ENCODE measurements at places on chromosomes 13 and 19.

GRCh38 chr13:35285677-35286076 lies 190.8 kb downstream of the MAB21L1 start:
- no peak for DNase-seq

DNA sequence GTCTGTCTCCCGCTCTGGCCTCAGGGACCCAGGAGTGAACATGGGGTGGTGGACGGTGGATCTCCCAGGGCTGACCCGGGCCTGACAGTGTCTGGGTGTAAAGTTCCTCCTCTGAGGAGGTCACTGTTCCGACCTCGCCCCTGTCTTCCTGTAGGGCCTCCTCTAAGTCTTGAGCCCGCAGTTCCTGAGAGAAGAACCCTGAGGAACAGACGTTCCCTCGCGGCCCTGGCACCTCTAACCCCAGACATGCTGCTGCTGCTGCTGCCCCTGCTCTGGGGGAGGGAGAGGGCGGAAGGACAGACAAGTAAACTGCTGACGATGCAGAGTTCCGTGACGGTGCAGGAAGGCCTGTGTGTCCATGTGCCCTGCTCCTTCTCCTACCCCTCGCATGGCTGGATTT lies at the start of gene SIGLEC9:
Gene SIGLEC9, plus strand, starts transcription at position 178 of the 400 bp plus-strand sequence. Its CDS starts 69 bp downstream, at position 247.
- no peak for DNase-seq

DNA sequence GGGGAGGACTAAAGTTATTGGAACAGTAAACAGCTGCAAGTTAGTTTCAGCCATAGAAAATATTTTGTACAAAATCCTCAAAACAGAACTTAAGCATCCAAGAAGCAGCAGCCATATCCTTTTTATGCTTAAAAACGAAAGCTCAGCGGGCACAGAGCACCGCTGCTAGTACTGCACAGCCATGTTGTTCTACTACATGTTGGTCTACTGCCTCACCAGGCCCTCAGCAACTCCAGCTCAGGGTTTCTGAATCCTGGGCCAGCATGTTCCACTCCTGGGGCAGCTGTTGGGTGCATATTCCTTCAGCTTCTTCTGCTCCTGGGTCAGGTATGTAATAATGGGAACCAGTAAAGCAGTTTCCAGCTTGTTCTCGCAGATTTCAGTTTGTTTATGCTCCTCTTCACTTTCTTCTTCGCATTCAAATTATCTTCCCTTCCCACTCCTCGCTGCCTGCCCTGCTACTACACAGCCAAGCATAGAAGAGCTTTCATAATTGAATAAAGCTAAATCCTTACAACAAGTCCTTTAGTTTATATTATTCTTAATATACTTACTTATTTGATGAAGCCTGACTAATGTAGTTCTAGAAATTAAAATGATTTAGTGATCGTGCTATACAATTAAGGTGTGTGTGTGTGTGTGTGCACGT lies 820.5 kb upstream of the ATXN8OS start:
- no peak for DNase-seq

DNA sequence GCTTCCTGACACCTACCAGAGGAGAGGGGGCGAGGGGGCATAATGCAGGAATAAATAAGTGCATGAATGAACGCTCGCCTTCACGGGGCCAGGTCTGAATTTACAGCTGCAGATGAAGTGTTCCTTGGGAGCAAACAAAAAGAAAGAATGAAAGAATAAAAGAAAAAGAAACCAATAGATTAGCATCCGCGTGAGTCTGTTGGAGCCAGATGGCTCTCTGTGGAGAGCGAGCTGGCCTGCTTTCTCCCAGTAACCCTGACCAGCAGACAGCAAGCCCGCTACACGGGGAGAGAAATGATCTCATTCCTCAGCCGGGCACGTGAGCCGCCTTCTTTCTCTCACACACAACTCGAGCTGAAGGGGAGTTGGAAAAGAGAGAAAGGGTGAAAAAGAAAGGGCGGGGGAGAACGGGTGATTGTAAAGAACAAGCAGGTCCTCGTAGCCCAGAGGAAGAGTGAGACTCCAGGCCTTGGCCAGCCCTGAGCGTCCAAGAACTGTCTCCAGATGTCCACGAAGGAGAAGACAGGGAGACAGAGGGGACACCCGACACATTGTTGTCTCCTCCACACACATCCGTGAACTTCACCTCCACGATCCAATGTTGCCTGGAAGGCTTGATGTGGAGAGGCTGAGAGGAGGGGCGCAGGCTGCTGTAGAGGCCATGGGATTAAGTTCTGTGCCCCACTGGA lies 81.4 kb downstream of the RNASEH2B start:
- no peak for DNase-seq

GRCh38 chr19:46714444-46715106 lies 2.3 kb downstream of the PRKD2 start:
- DNase-seq, result peak; percentile 30

DNA sequence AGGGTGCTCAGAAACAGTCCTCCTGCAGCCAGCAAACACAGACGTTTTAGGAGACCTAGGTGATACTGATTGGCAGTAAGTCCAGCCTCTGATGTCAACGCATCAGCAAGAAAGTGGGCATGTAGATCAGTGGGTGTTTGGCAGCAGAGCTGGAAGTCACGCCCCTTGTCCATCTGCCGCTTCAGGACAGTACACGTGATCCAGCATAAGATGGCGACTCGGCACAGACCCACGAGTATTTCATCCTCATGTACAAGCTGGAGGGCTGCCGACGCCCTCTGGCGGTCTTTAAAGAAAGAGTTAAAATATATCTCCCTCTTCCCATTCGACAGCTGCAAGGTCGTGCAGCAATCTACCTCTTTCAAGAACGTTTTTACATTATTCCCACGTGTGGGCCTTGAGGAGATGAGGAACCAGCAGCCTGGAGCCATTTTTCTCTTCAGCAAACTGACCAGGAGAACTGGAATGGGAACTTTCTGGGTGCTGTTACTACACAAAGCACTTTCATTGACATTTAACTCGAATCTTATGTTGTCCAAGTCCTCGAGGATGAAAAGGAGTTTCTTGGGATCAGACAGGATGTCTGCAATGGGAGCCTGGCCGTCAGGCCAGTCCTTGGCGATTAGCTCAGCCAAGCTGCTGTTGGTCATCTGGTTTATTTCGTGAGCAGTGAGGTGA lies 22.3 kb downstream of the NLRP11 start:
- DNase-seq, result no peak

DNA sequence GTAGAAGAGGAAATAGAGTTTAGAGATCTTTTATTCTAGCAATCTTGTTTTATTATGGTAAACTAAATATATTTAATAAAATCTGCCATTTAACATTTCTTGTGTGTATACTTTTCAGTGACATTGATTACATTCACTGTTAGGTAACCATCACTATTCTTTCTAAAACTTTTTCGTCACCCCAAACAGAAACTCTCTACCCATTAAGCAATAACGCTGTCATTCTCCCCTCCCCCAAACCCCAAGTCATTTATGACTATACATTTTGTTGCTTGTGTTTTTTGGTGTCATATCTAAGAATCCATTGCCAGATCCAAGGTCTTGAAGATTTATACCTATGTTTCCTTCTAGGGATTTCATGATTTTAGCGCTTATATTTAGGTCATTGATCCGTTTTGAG lies 10.6 kb downstream of the URI1 start:
- no peak for DNase-seq

GRCh38 chr19:11338569-11339253 lies 746 bp downstream of the RAB3D start:
- DNase-seq, result no peak

GRCh38 chr13:101880581-101880980 lies 428.1 kb downstream of the ITGBL1 start:
- DNase-seq, result no peak

DNA sequence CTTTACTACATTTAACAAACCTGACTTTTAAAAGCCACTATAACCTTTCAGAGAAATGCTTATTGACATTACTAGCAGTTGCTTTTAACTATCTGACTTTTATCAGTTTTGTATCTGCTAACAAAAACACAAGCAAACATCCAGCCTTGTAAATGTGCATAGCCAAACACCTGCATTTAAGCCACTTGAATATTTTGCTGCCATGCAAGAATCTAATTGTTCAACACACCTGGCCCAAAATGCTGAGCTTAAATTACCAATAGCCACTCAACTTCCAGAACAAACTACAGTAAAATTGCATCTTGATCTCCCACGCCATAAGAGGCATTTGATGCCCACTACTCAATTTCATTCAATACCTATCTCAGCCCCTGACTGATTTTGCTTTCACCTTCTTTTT lies 9.3 kb downstream of the ZIC5 start:
- no peak for DNase-seq

DNA sequence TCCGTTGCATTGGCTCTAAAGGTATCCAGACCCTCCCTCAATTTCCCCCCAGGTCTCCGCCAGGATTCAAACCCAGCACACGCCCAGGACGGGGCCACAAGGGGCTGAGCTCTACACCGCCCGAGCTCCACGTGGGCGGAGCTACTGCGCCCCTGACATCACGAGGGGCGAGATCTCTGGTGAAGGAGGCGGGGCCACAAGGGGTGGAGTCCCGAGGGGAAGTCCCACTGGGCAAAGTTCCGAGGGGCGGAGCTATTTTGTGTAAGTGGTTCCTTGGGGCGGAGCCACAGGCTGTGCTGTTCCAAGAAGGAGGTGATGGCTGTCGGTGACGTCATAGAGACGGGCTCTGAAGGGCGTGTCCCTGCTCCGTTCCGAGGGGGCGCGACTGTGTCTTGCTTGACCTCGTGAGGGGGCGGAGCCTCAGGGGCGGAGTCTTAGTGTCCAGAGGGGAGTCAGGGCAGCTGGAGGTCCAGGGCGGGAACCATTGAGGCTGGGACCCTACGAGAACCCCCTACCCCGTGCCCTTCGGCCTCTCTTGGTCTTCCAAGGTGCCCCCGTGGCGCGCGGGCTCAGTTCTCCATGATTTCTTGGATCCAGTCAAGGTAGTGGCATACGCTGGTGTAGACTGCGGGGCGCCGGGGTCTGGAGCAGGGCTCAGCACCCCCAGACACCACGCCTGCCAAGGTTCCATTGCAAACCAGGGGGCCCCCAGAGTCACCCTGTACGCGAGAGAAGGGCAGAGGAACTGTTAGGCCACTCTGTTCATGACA lies 1.3 kb upstream of the KLK8 start:
- DNase-seq, result no peak

- no peak for DNase-seq
Measured at GRCh38 chr19:628168-628567, 5.2 kb downstream of the POLRMT start.

- DNase-seq, result no peak
Measured at GRCh38 chr13:45917019-45917418, 65.5 kb upstream of the SIAH3 start.

DNA sequence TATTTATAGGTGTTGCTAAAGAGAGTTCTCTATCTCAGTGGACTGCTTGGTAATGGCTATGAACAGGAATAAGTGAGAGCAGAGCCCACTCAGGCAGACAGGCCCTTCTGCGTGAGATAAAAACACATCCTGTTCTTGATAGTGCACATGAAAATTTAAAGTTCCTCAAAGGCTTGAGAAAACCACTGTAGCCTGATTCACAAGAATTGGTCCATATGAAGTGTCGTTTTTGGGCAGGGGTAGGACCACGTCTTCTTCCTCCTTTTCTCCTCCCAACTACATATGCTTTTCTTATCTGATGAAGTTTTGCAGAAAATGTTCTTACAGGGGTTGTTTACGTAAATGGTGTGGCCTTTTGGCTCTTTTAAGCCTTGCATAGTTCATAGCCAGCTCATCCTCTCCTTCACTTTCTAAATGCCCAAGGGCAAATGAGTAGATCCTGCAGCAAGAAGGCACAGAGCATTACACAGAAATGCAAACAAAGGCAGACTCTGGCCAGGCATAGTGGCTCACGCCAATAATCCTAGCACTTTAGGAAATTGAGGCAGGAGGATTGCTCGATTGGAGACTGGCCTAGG lies 53.8 kb downstream of the RNF6 start:
- DNase-seq, result no peak

DNA sequence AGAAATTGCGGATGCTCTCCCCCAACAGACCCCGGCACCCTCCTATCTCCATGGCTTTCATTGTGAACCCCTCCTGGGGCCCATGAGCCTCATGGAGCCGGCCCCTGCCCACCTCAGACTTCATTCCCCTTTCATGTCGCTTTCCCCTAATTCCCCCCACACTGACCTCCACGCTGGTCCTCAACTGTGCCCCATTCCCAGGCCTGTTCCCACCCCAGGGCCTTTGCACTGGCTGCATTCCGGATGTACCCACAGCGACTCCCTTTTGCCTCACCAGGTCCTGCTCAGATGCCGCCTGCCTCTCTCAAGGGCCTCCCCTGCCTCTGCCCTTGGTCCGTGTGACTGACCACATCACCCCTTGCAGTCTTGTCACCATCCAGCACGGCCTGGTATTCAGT lies 13.3 kb downstream of the SLC27A1 start:
- DNase-seq, result no peak

DNA sequence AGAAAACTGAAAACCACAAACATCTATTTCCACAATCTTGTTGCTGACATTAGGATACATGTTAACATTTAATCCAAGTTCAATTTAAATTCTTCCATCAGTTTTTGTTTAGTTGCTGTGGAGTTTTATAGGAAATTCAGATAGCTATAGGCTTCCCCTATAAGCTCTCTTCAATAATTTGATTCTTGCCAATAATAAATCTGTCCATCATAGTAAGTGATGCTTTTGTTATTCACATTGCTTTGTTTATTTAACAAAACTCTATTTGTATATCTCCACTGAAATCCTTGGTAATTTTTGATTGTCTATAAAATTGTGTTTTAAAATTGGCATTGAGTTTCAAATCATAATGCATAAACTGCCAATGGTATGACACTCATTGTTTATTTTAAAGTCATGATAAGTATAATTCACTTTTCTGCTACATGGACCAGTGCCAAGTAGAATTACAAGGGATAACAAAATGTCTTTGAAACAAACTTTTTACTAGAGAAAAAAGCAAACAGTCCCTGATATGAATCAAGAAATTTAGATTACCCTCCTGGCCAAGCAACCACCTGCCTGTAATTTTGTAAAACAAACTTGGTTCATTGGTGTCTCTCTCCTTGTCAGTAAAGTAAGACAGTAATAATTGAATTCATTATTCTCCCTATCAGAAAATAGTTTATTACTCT lies 577.3 kb upstream of the GPC6 start:
- no peak for DNase-seq

- DNase-seq, result no peak
Measured at GRCh38 chr13:41701676-41702075, 244.3 kb downstream of the RGCC start.

DNA sequence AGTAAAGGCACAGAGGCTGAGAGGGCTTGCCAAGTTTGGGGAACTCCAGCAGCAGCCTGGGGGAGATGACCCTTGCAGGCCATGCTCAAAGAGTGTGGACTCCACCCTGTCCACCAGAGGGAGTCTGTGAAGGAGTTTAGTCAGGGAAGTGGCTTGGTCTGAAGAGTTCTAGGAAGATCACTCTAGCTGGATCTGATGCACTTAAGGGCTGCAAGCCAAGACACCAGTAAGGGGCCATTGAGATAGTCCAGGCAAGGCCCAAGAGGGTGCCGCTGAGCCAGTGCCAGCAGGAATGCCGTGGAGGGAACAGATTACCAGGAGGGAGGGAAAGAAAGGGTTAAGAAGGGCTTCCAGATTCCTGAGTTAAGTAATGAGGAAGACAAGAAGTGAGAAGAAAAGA lies 68.7 kb downstream of the ZAR1L start:
- no peak for DNase-seq

DNA sequence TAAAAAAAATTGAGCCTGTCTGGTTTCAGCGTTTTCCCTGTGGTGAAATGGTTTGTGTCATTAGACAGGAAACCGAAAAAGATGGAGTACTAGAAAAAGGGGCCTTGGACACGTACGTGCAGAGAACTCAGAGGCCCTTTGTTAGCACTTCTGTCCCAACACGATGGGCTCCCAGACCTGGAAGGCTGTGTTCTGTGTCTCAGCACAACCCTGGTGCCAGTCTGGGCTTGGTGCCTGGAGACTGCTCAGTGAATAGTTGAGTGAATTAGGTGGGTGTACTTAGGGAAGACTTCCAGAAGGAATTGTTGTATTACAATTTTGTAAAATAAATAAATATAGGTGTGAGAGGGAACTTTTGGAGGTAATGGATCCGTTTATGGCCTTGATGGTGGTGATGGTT lies 8.7 kb downstream of the ZNF71 start:
- DNase-seq, result no peak
